ENCODE measurements at places on chromosomes 3 and 15.

DNA sequence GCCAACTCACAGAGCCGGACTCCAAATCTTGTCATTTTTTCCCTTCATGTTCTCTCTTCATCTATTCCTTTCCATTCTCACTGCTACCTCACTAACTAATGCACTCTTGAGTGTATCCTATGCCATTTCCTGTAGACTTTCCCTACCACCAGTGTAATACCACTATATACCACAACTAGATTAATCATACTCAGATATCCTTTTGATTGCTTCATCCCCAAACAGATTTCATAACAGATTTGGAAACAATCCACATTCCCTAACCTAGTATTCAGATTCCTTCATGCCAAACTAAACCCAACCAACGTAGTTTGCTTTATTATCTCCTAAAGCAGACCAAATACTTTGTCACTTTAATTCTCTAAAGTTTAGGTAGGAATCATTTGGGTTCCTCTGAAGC lies 2.6 kb upstream of the PLOD2 start:
- peak; percentile 96 for DNase-seq

GRCh38 chr15:38458646-38459045 lies 4.7 kb downstream of the FAM98B start:
- no peak for DNase-seq

GRCh38 chr3:16474920-16475319 lies 38.6 kb downstream of the RFTN1 start:
- DNase-seq, result peak; percentile 26

DNA sequence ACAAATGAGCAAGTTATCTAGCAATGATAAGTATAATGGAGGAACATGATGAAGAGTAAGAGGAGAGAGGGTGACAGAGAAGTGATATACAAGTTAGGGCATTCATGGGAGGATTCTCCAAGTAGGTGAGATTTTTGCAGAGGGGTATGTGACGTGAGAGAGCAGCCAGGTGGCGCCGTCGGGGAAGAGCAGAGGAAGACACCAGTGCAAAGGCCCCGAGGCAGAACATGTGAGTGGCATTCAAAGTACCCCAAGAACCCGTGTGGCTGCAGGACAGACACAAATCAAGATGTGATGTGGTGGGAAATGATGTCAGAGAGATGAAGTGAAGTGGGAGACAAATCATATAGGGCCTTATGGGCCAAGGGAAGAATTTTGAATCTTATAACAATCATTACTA lies 81.8 kb upstream of the GRM7 start:
- DNase-seq, result no peak

GRCh38 chr3:133593243-133593642 lies 19.8 kb downstream of the CDV3 start:
- DNase-seq, result no peak

DNA sequence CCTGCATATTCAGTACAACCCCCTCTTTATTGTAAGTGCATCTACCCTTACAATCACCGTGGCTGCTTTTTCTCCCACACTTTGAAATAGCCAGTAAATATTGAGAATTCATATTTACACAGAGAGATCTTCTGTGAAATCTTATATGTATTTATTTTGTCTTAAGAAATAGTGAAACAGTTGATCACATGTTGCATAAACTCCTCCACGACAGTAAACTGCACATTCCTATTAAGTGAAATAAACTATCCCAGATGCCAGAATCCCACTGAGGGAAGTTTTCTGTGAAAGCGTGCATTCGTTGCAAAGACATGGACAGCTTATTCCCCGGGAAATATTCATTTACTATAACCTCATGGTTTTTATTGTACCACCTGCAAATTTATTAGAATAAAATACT lies 796.0 kb downstream of the ROBO2 start:
- DNase-seq, result peak; percentile 27

Data from EH (cell line).